ENCODE measurements at places on chromosomes 7 and 10.

GRCh38 chr7:128240696-128241386 is at the start of gene LEP:
TSS of gene LEP (plus strand) at chr7:128241278. CDS start at chr7:128252019, 10,741 bp downstream.
- DNase-seq: no peak

DNA sequence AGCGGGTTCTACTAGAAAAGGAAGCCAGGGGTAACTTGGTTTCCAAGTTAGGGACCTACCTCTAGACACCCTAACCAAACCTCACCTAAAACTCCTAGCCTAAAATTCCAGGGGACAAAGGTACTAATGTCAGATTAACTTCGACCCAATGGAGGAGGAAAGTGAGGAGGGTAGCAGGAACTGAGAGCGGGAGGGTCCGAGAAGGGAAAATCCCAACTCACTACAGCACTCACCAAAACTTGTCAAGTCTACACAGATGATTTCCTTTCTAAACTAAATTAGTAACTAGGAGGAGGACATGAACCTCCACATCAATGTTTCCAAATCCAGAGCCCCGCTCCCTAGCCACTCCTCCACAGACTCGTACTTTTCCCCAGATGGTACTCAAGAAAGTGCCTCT is 22.6 kb downstream of the CHCHD3 start:
- no peak for DNase-seq

- no peak for DNase-seq
Measured at GRCh38 chr7:3197567-3198213, 103.4 kb upstream of the SDK1 start.

- DNase-seq: no peak
Measured at GRCh38 chr10:64529003-64529350, 1007.8 kb downstream of the REEP3 start.

- no peak for DNase-seq
Measured at GRCh38 chr10:94239696-94240095, 123.0 kb downstream of the NOC3L start.

DNA sequence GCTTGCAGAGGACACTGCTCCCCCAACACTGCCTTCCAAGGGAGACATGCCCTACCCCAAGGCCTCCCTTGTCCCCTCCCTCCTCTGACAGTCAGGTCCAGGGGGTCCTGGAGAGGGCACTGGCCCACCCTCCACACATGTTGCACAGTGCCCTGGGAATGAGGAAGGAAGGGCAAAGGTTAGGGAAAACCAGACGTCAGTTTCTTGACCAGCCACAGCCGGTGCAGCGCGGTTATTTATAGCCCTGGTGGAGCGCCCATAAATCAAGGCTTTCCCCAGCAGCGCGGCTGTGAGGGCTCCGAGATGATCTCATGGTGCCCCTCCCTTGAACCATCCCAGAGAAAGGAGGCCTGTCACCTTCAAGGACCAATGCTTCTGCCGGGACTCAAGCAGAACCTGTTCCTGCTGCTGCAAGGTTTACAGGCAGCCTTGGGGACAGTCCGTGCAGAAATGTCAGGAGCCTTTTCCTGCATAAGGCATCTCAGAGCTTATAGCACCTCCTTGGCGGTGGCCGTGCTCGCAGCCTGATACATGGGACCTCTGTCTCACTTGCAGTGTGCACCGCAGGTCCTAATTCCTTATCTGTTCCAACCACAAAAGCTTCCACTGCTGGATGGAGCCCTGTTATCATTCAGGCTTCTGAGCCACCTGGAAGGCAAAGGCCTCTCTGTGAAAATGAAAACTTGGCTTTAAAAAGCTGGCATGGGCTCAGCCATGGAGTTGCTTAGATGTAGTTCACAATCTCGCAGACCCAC is 127.3 kb downstream of the LHPP start:
- peak; percentile 94 for DNase-seq

DNA sequence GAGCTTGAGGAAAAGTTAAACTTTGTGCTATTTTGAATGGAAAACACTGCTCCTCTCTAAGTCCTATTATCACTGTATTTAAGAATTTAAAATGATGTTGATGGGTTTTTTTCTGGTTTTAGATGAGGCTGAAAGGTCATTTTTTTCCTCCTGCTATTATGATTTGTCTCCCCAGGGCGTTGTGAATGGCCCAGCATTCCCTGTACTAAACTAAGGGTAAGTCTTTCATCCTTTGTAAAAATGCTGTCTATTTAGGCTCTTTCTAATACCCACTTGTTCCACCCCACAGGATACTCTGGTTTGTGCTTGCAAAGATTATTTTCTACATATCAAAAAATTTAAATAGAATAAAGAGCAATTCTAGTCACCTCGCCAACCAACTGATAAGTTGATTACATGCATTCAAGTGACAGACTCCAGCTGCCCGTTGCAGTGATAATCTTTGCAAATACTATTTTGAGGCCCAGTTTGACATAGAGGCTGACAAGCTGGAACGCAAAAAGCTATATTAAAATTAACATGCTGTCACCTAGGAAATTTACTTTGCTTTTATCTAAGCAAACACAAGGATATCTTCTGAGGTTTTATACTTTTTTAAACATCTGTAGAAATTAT is 222.3 kb upstream of the TMEM229A start:
- DNase-seq: no peak

DNA sequence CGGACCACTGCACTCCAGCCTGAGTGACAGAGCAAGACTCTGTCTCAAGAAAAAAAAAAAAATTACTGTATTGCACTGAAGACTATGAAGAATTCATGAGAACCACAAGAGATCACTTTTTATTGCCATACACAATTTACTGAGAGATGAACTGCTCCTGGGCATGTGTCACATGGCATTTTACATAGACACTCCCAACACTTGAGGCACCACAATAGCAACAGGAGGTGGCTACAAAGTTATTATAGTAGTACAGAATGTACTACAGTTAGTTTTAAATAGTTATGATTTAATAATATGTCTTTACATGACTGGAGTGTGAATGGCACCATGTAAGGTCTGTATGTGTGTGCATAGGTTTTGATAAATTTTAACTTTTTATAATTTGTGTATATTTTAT is 70.6 kb downstream of the KMT2E start:
- no peak for DNase-seq

- peak; percentile 32 for DNase-seq
Measured at GRCh38 chr10:110609605-110610004, 34.5 kb upstream of the RBM20 start.
